ENCODE measurements at places on chromosomes 2 and 18.

DNA sequence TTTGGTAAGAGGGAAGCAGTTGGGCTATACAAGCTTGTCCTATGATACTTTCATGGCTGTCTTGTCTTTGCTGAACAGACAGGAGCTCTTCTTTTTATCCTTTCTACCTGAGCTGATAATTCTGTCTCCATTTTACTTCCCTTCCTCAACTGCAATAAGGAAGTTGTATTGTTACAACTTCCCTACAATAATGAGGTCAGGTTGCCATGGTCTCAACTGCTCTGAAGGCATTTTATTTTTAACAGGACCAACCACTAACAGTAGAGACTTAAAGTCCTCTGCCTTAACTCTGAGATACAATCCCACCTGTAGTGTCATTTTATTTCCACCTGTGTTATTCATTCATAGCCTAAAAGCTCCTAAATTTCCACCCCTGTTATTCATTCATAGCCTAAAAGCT lies 118.6 kb upstream of the PGAP1 start:
- DNase-seq, result no peak

- DNase-seq, result no peak
Measured at GRCh38 chr2:217054791-217055190, 194.9 kb upstream of the TNP1 start.

GRCh38 chr18:1003499-1003898 lies 98.8 kb downstream of the ADCYAP1 start:
- no peak for DNase-seq

DNA sequence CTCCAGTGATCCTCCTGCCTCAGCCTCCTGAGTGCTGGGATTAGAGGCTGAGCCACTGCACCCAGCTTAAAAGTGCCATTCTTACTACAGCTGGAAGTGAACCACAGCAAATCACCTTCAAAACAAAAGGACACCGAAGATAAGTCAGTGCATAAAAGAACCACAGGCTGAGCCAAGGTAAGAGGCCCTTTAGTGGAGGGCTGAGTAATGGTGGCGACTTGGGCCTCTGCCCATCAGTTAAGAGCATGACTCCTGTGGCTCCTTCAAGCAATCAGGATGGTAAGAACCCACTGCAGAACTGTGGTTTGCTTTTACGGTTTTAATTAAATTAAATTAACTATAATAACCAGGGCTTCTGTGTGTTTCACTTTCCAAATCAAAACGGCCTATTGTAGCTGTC lies 75.1 kb downstream of the CTAGE1 start:
- DNase-seq, result peak; percentile 47

All from CD4-positive, alpha-beta T cell treated with Interleukin-21 for 1 hour (primary cell).